ENCODE measurements at places on chromosomes 2 and 18. TPM values are rescaled to one million over a fixed set of nuclear protein-coding genes. Genes with fewer than 3 reads are reported as not detected.

GRCh38 chr2:24221343-24222050 is 46.6 kb downstream of the FAM228A start:
- peaks cover 17% of the 10 kb centered on the region for H3K36me3 ChIP-seq
- no peaks in the 10 kb centered on the region for H3K4me1 ChIP-seq
- no peak overlapping the region for H3K4me3 ChIP-seq
- no peak overlapping the region for H3K27ac ChIP-seq
- H3K27me3 ChIP-seq: no peaks in the 10 kb centered on the region
- no peak for DNase-seq

DNA sequence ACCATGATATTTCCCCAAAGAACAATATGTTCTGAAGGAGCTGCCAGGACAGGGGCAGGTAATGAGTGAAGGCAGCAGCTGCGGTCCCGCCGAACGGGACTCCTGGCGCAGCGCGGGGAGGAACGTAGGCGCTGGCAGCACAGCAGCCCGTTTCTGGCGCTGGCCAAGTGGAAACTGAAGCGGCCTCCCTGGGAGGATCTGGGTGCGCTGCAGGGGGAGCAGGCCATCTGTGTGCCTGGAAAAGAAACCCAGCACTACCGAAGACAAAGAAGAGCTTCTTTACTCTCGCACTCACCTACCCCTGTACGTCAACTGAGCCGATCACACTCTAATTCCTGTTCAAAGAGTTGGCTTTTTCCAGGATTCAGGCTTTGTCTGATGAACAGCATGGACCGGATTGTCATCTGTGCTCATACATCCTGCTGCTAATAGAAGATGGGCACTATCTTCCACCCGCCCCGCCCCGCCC is 11.8 kb downstream of the G6PC2 start:
- H3K36me3 ChIP-seq: no peaks in the 10 kb centered on the region
- H3K4me1 ChIP-seq: peaks cover 14% of the 10 kb centered on the region
- no peak overlapping the region for H3K4me3 ChIP-seq
- H3K27me3 ChIP-seq: no peaks in the 10 kb centered on the region

DNA sequence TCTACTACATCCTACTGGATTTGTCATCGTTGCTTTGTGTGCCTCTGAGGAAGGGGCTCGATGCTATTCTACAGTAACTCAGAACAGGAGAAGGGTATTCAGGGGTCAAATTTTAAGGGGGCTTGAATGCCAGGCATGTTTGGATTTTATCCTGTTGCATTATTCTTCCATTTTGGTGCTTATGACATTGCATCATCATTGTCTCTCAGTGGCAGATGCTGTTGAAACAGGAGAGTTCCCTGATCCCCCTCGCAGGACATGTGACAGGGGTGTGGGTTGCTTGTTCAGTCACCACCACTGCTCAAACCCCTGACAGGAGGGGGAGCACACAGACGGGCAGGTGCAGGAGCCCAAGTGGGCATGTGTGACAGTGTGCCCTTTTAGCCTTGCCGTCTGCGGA is 156.7 kb downstream of the SLC4A3 start:
- no peak overlapping the region for H3K27ac ChIP-seq
- H3K27me3 ChIP-seq: no peaks in the 10 kb centered on the region
- H3K4me3 ChIP-seq: no peak overlapping the region
- no peaks in the 10 kb centered on the region for H3K4me1 ChIP-seq

GRCh38 chr2:155021618-155022017 is 323.1 kb downstream of the KCNJ3 start:
- DNase-seq: no peak
- H3K27ac ChIP-seq: no peak overlapping the region
- H3K27me3 ChIP-seq: no peaks in the 10 kb centered on the region
- no peak overlapping the region for H3K4me3 ChIP-seq
- no peaks in the 10 kb centered on the region for H3K4me1 ChIP-seq

GRCh38 chr2:29323961-29324360 is 208.7 kb downstream of the CLIP4 start:
- H3K27me3 ChIP-seq: no peaks in the 10 kb centered on the region
- no peak overlapping the region for H3K4me3 ChIP-seq
- no peaks in the 10 kb centered on the region for H3K4me1 ChIP-seq

GRCh38 chr2:207913772-207914358 is 111.5 kb downstream of the PLEKHM3 start:
- H3K36me3 ChIP-seq: no peaks in the 10 kb centered on the region
- no peak for DNase-seq

DNA sequence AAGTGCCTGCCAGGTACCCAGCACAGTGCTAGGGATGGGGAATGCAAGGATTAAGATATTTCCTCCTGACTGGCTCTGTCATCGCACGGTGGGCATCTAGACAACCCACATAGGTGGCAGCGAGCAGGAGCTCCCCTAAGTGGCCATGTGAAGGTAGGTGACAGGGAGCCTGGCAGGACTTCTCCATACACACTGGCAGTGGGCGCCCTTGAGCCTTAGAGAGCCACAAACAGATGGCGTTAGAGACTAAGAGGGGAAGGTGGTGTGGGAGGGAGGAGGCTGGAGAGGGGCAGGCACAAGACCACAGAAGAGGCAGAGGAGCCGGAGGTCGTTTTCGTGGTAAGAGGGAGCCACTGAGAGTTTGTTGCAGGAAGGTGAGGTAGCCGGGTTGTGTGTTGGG is 15.2 kb downstream of the PRELID3A start:
- no peak overlapping the region for H3K27ac ChIP-seq
- H3K4me1 ChIP-seq: no peaks in the 10 kb centered on the region
- H3K4me3 ChIP-seq: no peak overlapping the region
- H3K27me3 ChIP-seq: no peaks in the 10 kb centered on the region

DNA sequence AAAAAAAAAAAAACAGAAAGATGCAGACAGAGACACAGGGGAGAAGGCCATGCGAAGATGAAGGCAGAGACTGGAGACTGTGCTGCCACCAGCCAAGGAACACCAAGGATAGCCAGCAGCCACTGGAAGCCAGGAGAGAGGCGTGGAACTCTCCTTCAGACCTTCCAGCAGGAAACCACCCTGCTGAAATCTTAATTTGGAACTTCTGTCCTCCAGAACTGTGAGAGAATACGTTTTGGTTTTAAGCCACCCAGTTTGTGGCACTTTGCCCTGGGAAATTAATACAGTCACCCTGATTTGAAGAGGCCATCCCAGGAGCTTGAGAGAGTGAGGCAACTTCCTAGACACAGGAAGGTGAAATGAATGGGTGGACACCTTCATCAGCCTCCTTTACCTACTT is 93.7 kb downstream of the IRS1 start:
- no peak overlapping the region for H3K4me3 ChIP-seq
- H3K36me3 ChIP-seq: no peaks in the 10 kb centered on the region
- H3K27ac ChIP-seq: no peak overlapping the region
- no peak for DNase-seq
- H3K4me1 ChIP-seq: no peaks in the 10 kb centered on the region
- H3K27me3 ChIP-seq: no peaks in the 10 kb centered on the region

- H3K36me3 ChIP-seq: no peaks in the 10 kb centered on the region
- H3K4me3 ChIP-seq: no peak overlapping the region
- peaks cover 37% of the 10 kb centered on the region for H3K4me1 ChIP-seq
- DNase-seq: no peak
These were observed 41.8 kb upstream of the CDC42EP3 start for GRCh38 chr2:37713258-37713700.

DNA sequence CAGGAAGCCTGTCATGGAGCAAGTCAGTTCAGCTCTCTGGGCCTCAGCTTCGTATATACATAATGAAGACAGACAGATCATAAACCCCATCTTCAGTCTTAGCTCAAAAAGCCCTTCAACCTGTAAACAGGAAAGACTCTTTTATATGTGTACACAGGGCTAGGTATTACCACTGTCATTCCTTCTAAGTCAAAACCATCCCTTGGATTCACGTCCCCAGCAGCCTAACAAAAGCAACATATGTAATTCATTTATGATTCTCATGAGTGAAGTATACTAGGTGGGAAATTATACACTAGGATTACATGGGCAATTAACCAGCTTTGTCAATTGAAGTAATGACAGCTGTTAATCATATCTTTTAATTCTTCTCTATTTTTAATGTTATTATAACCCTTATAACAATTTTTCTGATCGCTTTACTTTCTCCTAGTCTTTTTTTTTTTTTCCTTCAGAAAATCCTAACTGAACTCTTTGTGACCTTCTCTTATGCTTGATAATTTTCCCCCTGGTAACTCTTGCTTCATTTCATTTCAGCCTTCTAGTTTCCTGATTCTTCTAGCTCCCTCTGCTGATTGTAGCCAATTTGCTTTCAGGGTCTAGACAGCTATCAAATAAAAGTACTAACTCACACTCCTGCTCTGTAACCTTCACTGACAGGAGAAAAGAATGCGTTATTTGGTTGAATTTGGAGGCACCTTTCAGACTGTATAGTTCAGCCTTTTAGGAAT is 99.7 kb downstream of the RBM43 start:
- no peaks in the 10 kb centered on the region for H3K36me3 ChIP-seq
- no peak for DNase-seq
- H3K27me3 ChIP-seq: peaks cover 5% of the 10 kb centered on the region
- no peaks in the 10 kb centered on the region for H3K4me1 ChIP-seq
- no peak overlapping the region for H3K27ac ChIP-seq

DNA sequence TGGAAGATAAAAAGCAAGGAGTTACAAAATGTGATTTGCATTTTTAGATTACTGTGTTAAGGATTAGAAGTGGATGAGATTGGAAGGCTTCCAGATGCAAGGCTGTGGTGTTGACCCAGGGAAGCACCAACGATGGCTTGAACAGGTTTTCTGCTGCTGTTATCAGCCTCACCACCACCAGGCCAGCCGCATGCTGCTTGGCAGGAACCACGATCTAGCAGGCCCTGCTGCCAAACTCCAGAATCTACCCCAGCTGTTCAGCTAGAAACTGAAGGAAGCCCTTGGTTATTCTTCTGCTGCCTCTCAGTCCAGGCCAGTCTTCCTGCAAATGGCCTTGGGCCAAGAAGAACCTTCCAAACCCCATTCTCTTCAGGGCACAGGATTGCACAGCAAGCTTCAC is 133.9 kb downstream of the MTCL1 start:
- H3K4me3 ChIP-seq: no peak overlapping the region
- H3K36me3 ChIP-seq: no peaks in the 10 kb centered on the region
- H3K27me3 ChIP-seq: no peaks in the 10 kb centered on the region
- no peak for DNase-seq

DNA sequence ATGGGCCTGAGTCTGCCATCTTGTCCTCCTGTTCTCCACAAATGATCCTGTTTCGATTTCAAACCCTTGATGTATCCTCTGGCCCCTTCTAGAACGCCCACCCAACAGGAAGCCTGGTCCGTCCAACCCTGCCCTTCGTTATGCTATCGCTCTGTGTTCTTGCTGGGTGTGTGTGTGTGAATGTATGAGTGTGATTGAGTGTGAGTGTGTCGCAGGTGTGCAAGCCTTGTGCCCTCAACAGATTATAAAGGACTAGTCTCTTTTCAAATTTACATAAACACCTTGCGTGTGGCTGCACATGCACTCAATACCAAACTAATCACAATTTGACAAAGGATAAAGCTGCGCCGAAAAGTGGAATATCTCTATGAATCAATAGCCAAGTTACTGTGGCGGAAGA is 149.5 kb upstream of the SALL3 start:
- no peaks in the 10 kb centered on the region for H3K36me3 ChIP-seq
- H3K4me1 ChIP-seq: no peaks in the 10 kb centered on the region
- H3K27me3 ChIP-seq: no peaks in the 10 kb centered on the region
- H3K27ac ChIP-seq: no peak overlapping the region
- DNase-seq: no peak
- no peak overlapping the region for H3K4me3 ChIP-seq

- no peaks in the 10 kb centered on the region for H3K36me3 ChIP-seq
- no peak for DNase-seq
- peaks cover 21% of the 10 kb centered on the region for H3K4me1 ChIP-seq
- H3K27ac ChIP-seq: no peak overlapping the region
- no peaks in the 10 kb centered on the region for H3K27me3 ChIP-seq
- no peak overlapping the region for H3K4me3 ChIP-seq
These were observed 148.7 kb downstream of the TPO start for GRCh38 chr2:1561811-1562421.

GRCh38 chr2:195543063-195543462 is 114.0 kb upstream of the SLC39A10 start:
- DNase-seq: no peak
- peaks cover 52% of the 10 kb centered on the region for H3K4me1 ChIP-seq
- H3K4me3 ChIP-seq: no peak overlapping the region
- no peak overlapping the region for H3K27ac ChIP-seq
- no peaks in the 10 kb centered on the region for H3K27me3 ChIP-seq

DNA sequence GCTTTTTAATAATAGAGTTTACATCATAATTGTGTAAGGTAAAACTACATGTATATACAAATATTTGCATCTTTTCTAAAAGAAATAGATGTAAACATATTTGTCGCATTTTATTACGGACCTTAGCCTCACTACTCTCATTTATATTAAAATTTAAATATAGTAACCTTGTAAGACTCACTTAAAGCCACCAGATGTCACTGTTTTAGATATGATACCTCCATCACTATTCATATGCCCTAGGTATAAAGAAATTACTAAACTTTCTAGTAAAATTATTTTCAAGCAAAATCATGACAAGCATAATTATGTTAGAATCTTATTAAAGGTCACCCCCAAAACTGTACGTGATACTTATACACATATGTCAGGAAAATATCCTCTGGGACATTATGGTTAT is 674.3 kb upstream of the REG3G start:
- no peaks in the 10 kb centered on the region for H3K27me3 ChIP-seq
- H3K4me3 ChIP-seq: no peak overlapping the region
- H3K36me3 ChIP-seq: no peaks in the 10 kb centered on the region
- H3K27ac ChIP-seq: no peak overlapping the region
- no peak for DNase-seq
- H3K4me1 ChIP-seq: no peaks in the 10 kb centered on the region

DNA sequence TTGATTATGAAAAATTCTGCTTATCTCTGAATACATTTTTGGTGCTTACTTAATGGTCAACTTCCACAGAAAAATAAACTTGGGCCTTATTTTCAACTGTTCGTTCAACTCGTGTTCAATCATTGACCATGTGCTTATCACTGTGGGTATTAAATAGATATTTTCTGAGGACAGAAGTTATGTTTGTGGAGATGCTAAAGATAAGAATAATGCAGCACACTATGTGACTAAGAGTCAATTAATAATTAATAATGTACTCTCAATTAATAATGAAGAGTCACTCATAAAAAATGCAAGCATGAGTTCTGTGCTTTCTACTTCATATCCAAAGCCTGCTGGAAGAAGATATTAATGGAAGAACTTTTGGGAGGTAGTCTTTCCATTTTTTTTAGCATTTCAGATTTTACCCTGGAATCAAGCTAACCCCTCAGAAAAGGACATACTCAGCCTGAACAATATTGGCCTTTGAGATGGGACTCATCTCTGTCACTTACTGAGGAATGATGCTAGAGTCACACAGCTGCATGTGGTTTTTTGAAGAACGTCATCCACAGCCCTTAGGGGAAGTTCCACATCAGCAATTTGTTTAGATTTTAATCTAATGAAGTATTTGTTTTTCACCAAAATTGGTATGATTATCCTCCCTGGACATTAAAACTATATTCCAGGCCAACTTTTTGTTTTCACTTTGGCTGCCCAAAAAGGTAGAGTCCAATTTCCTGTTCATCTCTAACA is 191.9 kb upstream of the CRIM1 start:
- H3K27ac ChIP-seq: no peak overlapping the region
- no peaks in the 10 kb centered on the region for H3K36me3 ChIP-seq
- no peaks in the 10 kb centered on the region for H3K4me1 ChIP-seq
- H3K27me3 ChIP-seq: no peaks in the 10 kb centered on the region

Gene POMC
- 4.3 TPM for polyA plus RNA-seq

Gene KIF3C
- 2.8 TPM for polyA plus RNA-seq

Gene NEU2
- polyA plus RNA-seq: not detected

Gene DHRS9
- polyA plus RNA-seq: not detected

Data from CD4-positive, alpha-beta memory T cell (primary cell).